Germinal center (tissue), 1 donor: ENCODE measurements at places on chromosomes 12 and 14.

DNA sequence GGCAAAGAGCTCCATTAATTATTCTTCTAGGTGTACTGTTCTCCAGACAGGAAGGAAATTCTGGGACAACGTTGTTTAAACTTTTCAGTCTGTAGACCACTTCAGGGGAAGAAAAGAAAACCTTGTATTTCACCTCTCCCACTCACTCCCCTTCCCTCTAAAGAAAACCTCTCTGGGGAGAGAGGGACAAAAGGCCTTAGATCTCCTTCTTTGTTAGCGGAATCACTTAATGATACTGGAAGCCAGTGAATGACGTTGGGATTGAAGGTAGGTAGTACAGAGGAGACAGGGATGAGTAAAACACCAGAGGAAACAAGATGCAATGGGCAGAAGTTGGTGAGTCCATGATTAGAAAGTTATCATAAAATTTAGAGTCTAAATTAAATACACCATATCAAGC, 38.7 kb upstream of the SGPP1 start:
- no peak for DNase-seq

GRCh38 chr14:72726444-72726843, 167.5 kb downstream of the DPF3 start:
- DNase-seq, result no peak

DNA sequence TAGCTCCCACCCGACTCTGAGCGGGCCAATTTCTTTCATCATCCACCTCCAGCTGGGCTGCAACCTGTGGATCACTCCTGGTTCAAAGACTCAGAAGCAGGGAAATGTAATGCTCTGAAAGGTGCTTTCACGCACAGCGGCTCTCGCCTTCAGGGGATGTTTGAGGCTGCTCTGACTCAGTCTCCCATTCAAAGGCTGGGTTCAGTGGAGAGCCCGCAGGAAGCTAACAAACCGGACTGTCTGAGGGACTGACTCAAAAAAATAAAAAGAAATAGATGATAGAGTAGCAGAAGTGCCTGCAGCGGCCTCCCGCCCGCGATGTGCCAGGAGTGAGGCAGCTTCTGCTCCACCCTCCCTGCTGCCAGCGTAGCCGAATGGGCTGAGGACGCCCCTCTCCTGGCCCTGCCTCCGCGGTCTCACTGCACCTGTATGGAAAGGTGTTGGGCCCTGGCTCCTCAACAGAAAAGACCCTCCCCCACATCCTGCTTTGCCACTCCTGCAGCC, 98.0 kb downstream of the GCH1 start:
- no peak for DNase-seq

GRCh38 chr14:99939421-99939820, 125.8 kb upstream of the EVL start:
- no peak for DNase-seq

GRCh38 chr14:80770114-80770908, 171.2 kb downstream of the CEP128 start:
- no peak for DNase-seq

GRCh38 chr12:98090731-98091130, 424.7 kb upstream of the TMPO start:
- DNase-seq, result no peak

DNA sequence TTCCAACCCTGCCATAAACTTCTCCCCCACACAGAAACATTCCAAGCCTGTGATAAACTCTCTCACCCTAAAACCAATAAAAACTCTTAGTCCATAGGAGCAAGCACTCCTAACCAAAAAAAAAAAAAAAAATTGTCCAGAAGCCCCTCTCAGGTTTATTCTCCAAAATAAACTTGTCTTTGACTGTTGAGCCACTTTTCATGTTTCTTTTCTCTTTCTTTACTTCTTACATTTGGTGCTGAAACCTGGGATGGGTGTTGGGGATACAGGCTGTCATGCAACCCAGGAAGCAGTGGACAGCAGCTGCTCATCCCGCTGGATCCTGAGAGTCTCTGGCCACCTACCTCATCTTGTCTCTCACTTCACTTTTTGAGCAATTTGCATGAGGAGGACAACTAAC, 2.0 kb upstream of the ADAM20 start:
- DNase-seq, result no peak

DNA sequence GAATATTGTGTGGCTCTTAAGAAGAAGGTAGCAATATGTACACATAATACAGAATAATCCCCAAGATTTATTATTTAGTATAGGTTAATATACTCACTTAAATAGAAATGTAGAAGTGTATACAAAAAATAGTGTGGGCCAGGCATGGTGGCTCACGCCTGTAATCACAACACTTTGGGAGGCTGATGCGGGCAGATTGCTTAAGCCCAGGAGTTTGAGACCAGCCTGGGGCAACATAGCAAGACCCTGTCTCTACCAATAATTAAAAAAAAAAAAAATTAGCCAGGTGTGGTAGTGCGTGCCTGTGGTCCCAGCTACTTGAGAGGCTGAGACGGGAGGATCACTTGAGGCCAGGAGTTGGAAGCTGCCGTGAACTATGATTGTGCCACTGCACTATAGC, 15.3 kb upstream of the HVCN1 start:
- DNase-seq, result no peak

DNA sequence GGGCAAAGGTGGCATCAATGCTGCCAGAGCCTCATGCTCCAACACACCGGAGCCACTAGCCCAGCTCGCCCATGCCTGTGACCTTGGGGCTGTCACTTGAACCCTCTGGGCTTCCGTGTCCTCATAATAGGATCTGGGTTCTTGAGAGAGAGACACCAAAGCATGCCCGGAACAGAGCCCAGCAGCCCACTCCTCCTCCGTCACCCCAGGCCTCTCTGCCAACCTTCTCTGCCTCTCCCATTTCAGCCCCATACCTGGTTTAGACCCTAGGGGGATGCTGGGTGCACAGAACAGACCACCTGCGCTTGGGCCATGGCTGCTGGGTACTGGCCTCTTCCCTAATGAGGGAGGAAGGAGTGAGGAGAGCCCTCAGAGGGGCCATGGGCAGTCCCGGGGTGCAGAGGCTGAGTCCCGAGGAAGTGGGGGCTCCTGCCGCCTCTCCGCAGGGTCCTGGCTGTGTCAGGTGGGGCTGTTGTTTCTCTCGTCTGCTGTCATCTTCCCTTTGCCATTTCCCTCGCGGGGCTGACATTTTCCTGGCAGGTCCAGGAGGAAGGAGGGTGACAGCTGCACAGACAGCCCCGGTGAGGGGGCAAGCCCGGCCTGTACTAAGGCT, 172.4 kb upstream of the RTL1 start:
- no peak for DNase-seq

GRCh38 chr14:22781301-22781991, 15.0 kb downstream of the OXA1L start:
- no peak for DNase-seq

- no peak for DNase-seq
Observed at GRCh38 chr12:93895089-93895445, 217.9 kb downstream of the CRADD start.

GRCh38 chr12:15602051-15602672, 187.0 kb downstream of the EPS8 start:
- DNase-seq, result no peak

- DNase-seq, result peak; percentile 15
Observed at GRCh38 chr14:73457924-73458182, 493 bp downstream of the NUMB start.

- no peak for DNase-seq
Observed at GRCh38 chr12:93812626-93813025, 135.5 kb downstream of the CRADD start.

GRCh38 chr12:80032946-80033345, 66.4 kb upstream of the OTOGL start:
- DNase-seq, result no peak

GRCh38 chr14:25308244-25308643, 258.3 kb upstream of the STXBP6 start:
- no peak for DNase-seq

- DNase-seq, result no peak
Observed at GRCh38 chr14:98871796-98872195, 400.2 kb downstream of the BCL11B start.

DNA sequence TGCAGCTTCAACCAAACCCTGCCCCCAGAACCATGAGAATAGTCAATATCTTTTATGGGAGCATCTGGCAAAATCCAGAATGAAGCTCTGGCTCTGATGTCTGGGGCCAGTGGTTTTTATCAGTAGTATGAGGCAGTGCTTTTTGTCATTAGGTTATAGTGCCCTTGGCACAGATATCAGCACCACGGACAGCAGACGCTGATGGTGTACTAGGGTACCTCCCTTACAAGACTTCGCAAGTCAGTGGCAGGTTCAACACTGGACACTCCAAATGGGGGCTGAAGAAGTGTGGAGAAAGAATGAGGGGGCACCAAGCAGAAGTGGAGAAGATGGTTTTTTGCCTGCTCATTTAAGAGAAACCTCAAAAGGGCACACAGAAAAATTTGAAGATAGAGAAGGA, 68.2 kb upstream of the E2F7 start:
- DNase-seq, result no peak

GRCh38 chr12:104295954-104296353, 7.6 kb upstream of the EID3 start:
- no peak for DNase-seq

DNA sequence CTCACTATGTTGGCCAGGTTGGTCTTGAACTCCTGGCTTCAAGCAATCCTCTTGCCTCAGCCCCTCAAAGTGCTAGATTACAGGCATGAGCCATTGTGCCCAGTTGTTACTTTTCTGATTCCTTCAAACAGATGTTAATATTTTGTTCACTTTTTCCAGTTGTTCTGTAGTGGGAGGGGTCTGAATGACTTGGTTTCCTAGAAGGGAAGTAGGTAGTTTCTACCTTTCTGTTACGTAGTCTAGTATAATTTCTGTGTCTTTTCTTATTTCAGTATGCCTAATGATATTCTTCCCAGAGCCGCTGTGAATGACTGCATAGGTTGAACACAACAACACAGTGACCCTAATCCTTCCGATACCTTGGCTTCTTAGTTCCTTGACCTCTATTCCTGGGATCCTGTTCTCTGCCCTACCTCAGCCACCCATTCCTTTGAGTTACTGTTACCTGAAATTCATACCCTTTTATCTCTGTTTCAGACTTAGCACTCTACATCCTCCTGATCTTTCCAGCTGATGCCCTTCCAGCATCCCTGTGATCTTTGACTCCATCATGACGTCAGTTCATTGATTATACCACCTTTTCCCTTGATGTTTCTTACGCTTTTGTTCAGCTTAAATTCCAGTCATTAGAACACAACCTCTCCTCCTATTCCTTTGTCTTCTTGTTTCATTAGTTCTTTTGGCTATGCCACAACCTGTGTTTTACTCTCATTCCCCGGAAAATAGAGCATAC, 33.3 kb downstream of the RCOR1 start:
- no peak for DNase-seq

- DNase-seq, result no peak
Observed at GRCh38 chr14:55867311-55867710, 250.9 kb upstream of the PELI2 start.

GRCh38 chr12:80912901-80913770, 24.6 kb downstream of the LIN7A start:
- DNase-seq, result no peak

DNA sequence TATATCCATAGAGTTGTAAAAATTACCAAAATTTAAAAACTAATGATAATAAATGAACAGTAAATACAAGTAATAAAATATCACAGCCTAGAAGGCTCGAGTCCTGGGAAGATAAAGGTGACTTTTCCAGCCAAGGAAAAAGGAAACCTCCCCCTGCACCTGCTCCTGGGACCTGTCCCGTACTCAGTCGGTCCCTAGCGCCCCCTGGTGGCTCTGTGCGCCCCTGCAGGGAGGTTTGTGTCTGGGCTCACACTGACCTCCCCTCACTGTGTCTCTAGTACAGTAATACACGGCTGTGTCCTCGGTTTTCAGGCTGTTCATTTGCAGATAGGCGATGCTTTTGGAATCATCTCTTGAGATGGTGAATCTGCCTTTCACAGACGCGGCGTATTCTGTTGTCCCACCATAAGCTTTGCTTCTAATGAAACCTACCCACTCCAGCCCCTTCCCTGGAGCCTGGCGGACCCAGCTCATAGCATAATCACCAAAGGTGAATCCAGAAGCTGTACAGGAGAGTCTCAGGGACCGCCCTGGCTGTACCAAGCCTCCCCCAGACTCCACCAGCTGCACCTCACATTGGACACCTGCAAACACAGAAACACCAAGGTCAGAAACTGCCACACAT, 1030.4 kb downstream of the TMEM121 start:
- peak; percentile 38 for DNase-seq

DNA sequence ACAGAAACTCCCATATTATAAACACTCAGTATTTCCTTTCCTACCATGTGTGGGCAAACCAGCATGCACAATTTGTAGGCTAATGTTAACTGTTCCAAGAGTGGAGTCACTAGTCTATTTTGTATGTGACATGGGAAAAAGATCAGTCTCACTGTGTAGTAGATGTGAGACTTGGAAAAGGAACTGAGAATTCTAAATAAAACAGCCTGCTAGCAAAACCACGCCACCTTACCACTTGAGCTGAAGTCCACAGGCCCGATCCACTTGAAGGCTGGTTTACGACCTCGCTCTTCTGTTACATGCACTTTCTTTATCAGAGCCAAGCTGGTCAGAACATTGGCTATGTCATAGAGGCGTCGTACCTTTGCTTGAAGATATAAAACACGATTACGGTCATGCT, 22.5 kb downstream of the E2F7 start:
- DNase-seq, result no peak

DNA sequence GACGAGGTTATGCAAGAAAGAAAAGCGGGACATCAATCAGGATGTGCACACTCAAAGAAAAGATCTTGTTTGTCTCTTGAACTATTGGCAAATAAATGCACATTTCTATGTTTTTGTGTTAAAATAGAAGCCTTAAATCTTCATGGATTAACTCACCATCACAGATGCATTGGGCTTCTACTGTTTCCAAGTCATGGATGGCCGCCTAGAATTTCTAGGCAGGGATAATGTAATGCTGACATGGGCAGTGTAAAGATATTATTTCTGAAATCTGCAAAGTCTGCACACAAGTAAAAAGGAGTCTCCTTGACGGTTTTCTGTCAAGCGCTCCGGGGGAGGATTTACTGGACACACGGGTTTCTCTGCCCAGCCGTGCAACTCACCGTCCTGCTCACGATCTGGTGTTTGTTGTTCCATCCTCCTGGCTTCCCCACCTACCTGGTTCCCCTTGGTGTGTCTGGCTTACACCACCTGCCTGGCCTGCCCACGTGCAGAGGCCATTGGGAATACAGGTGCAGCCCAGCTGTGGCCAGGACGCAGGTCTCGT, 103.3 kb upstream of the FZD10 start:
- DNase-seq, result no peak

- no peak for DNase-seq
Observed at GRCh38 chr12:25458047-25458552, 95.0 kb downstream of the LMNTD1 start.

DNA sequence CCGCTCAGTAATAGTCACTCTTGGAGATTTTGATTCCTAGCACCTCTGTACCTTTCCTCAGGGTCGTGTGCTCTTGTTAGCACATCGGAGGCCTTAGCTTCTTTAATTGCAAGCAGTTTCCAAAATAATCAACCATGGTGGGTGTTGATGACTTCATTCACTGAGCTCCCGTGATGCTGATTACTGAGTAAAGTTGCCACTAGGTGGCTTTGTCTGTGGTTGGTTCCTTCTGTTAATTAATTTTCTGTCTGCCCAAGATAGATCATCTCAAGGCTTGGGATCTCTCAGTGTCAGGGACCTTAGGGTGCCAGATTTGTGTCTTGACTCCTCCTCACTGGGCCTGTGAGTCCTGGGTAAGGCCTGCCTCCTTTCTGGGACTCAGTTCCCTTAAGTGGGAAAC, 54.3 kb downstream of the PTPN11 start:
- peak; percentile 14 for DNase-seq
